ENCODE measurements at places on chromosomes 1 and 21.

DNA sequence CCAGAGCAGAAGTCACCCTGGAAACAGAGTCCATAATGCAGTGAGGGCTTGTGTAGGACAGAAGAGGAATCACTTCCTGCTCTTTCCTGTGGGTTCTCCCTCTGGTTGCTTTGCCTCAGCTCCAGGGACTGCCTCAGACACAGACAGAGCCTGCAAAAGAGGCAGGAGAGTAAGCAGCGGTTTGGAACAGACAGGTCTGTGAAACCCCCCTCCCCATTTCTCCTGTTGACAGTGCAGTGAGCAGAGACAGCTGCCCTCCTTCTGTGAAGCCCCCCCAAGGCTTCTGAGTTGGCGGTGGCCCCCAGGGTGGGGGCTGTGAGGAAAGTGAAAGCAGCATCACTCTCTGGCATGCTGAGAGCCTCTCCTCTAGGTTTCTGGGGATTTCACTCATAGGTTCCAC lies 53.0 kb downstream of the MAB21L3 start:
- no peak for DNase-seq

GRCh38 chr1:47179017-47179987 lies 10.5 kb downstream of the PDZK1IP1 start:
- DNase-seq, result peak; percentile 88

- no peak for DNase-seq
Measured at GRCh38 chr1:119752592-119752991, 16.1 kb downstream of the HMGCS2 start.

- DNase-seq, result no peak
Measured at GRCh38 chr1:164856381-164856780, 297.4 kb downstream of the PBX1 start.

DNA sequence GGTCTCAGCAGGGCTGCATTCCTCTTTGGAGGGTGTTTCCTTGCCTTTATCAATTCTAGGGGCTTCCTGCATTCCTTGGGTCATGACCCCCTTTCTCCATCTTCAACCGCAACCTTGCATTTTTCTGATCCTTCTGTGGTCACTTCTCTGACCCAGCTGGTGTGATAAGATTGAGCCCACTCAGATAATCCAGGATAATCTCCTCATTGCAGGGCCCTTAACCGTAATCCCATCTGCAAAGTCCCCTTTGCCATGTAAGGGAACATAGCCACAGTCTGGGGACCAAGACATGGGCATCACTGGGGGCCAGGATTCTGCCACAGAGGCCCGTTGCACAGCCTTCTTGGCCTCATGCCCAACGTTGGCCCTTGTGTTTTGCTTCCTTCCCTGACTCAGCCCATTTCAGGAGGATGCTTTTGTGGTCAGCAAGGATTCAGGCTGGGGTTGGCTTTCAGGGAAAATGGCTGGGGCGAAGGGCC lies 35.0 kb upstream of the IL19 start:
- no peak for DNase-seq
